Stimulated activated CD8-positive, alpha-beta memory T cell treated with anti-CD3 and anti-CD28 coated beads, Interleukin-4, amount 100 ng/mL, for 24 hours (primary cell): ENCODE measurements at places on chromosomes 3 and 15.

DNA sequence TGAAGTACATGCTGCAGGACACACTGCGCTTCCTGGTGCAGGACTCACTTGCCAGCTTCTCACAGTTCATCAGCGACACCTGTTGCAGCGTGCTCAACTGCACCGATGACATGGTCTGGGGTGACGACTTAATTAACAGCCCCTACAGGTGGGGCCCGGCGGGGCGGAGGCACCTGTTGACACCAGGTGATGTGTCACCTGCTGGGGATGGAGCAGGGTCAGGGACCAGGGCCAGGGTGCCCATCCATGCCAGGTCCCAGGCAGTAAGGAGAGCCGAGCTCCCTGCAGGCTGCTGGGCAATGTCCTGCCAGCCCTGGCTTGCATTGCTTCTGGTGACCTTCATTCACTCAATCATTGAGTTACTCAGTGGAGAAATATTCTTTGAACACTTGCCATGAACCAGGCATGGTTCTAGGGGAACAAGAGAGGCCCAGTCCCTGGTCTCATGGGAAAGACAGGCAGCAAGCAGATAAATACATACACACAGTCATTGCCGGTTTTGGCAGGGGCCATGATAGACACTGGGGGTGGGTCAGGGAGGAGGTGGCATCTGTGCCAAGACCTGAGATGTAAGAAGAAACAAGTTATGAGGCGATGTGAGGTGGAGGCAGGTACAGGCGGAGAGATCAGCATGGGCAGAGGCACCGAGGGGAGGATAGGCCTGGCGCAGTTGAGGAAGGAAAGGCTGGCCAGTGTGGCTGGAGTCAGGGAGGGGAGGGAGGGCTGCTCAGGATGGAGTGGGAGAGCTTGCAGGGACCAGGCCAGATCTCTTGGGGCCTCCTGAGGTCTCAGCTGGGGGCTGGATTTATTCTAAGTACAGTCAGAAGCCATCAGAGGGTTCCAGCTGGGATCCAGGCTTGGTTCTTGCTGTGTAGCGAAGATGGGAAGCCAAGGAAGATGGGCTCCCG is 30.8 kb downstream of the DNAH1 start:
- DNase-seq: no peak

GRCh38 chr15:74696398-74696729 is 540 bp upstream of the EDC3 start:
- no peak for DNase-seq

- no peak for DNase-seq
Measured at GRCh38 chr15:74884428-74885223, 5.2 kb upstream of the MPI start.

DNA sequence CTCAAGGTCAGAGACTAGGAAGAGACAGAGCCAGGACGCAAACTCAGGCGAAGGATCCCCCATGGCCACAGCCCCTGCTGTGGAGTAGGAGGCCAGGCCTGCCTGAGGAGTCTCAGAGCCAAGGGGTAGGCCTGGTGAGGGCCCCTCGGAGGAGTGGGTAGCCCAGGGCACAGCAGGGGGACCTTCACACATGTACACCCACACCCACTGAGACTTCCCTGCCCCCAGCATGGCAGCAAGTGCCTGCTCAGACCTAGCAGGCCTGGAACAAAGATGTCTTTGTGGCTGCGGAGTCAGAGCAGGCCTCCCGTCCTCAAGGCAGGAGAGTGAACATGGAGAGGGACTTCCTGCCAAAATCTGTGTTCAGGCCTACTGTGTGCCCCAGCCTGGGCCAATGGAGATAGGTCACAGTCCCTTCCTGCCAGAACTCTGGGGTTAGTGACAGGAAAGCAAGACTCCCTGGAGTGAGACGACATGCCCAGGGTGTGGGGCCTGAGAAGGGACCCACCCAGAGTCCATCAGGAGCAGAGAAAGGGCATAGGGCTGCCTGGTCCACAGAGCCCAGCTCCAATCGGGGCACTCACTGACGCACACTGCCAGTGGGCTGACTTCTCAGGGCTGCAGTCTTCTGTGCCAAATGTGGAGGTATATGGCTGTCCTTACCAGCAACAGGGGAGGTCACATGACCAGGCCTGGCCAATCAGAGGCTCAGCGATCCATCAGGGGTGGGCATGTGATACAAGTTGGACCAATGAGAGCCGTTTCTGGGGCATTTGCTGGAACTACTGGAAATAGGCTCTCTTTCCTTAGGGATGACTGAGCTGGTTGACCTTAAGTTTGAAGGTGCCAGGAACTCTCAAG is 2.3 kb downstream of the GRIP2 start:
- no peak for DNase-seq

DNA sequence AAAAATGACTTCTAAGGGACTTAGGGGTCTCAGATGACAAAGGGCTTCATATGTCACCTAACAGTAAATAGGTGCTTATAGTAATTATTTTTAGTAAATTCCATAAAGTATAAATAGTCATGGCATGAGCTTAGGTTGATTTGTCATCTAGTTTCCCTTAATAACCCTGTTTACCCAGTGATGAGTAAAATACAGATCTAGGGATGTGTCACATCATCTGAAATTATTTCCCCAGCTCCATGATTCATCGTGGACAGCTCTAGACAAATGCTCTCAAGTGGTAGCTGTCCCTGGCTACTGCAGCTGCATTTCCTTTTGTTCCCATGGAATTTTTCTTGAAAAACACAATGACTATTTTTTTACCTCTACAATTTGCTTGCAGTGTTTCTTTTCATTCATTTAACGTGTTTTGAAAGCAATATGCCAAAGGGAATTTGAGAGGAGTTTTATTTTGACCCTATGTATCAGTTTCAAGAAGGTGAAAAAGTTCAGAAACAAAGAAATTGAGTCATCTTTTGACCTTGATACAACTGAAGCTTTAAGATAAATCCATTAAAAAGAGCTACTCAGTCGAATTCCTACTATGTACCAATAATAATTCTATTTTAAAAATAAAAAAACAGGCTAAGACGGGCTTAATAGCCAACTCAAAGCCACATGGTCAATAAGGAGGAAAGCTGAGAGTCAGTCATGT is 241.6 kb downstream of the KCNMB2 start:
- no peak for DNase-seq

DNA sequence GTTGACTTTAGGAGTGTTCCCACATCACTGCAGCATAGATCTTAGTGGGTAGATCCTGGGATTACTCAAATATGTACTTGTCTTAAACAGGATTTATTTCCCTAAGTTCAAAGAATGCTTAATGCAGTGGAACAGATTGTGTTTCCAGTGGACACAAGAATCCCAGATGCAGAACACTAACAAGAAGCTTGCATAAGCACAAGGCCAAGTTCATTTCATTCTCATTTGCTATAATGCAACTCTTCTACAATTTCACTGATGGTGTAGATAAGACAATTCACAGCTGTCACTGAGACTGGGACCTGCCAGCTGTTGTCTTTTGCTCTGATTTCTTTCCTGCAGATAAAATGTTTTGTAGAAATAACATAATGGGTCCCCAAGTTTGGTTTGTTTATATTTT is 225.6 kb downstream of the NFKBIZ start:
- no peak for DNase-seq
